Activated effector memory CD4-positive, alpha-beta T cell treated with Interleukin-2 at 50 U/mL for 16 hours (primary cell): ENCODE measurements at places on chromosomes 3 and 15.

DNA sequence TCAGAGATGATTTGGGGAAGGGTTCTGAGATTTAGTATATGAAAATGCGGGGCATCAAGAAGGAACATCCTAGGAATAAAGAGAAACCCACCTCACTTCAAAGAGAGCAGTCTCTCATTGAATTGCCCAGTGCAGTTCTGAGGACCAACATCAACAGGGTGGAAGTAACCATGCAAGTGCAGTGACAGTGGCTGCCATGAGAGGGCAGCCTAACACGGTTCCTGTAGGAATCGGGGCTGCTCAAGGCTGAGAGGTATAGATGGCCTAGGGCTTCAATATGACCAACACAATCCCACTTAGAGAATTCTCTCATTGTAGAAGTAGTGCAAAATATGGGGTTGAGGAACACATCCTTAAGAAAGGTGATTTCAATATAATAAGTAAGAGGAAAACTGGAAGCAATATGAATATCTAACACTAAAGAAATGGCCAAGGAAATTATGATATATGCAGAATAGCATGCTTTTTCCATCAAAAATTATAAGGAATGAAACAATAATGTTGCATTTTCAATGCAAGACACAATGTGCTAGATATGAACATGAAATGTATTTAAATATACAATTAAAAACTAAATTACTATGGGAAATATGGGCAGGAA lies 51.1 kb upstream of the ARRDC4 start:
- DNase-seq = no peak

GRCh38 chr15:32852771-32853170 lies 135.0 kb downstream of the GREM1 start:
- no peak for DNase-seq

GRCh38 chr15:48544778-48545177 lies 100.7 kb downstream of the FBN1 start:
- no peak for DNase-seq

GRCh38 chr3:36763850-36764703 lies at the start of gene DCLK3:
Gene DCLK3 (minus strand): TSS chr3:36764553. CDS start chr3:36764263, 290 bp downstream.
- DNase-seq = no peak

DNA sequence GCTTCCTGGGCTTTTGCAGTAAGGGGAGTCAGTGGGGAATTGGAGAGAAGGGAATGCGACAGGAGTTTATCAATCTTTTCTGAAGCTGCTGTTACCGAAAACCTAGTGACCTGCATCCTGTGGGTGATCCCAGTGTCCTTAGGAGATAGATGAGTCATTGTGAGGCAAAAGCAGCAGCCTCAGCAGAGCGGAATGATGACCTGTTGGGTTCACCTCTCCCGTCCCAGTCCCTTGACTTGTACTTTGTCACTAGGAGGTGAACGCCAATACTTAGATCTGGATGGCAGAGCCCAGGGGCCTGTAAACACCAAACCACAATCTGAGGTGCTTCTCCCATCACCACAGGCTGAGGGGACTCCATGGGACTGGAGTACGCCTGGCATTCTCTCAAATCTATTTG lies 17.9 kb downstream of the CDAN1 start:
- no peak for DNase-seq

DNA sequence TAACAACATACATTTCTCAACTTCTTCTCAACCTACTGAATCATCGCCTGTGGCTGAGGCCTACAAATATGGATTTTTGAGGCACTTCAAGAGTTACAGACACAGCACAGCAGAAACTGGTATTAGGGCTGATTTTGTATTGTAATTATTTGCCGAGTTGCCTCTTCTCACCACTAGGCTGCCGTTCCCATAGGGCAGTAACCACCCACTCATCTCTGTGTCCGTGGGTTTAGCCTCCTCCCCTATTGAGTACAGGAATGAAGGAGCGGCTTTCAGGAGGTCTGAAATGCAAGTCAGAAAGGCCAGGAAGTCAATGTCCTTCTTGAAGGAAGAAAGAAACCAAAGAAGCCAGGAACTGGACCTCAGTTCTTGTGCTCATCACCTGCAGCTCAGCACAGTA lies 220.8 kb downstream of the MTHFS start:
- no peak for DNase-seq

DNA sequence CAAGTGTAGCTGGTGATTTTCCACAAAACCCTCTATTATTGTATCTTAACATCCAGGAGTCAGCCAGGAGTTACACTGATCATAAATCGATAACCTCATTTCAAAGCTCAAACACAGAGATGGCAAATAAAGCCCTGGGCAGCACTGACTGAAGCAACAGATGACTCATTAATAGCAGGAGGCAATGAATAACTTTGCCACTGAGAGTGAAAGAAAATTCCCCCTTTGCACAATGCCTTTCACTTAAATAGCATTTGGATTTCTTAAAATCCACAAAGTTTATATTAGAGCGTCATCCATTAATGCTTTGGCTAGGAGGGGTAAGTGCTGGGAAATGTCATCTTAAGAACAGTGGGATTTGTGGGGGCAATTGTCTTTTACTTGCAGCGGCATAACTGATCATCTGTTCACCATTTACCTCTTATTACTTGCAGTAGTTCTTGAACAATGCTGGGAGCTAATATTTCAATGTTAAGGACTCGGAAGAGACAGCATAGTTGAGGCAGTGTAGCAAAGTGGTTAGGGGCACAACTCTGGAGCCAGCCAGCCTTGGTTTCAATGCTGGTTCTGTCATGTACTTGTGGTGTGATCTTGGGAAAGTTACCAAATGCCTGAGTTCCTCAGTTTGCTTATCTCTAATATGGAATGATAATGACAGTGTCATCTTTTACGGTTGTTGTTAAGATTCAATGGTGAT lies 630.4 kb upstream of the TBL1XR1 start:
- DNase-seq = no peak

- no peak for DNase-seq
Measured at GRCh38 chr3:193780810-193781478, 187.9 kb downstream of the OPA1 start.

DNA sequence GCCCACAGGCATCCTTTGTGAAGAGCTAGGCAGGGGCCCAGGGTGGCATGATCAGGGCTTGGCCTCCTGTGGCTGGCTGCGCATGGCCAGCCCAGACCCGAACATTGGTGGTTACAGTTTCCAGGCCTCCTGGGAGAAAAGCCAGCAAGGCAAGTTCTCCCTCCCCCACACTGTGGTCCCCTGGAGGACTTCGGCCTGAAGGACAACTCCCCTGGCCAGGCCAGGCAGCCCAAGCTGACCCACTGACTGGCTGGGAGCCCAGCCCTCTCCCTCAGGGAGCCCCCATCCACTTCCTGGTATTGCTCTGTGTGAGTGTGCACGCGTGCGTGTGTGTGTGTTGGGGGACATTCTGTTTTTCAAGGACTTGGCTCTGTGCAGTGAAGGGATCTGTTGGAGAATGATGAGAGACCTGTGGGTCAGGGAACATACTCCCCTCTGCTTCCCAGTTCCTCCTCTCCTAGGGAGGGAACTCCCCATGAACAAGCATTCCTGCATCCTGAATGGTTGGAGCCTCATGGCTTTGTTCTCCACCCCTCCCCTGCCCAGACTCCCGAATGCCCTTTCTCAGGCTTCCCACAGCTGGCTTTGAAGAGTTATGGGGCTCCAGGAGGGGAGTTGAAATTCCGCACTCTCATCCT lies 29.5 kb downstream of the CORO2B start:
- no peak for DNase-seq

- no peak for DNase-seq
Measured at GRCh38 chr3:177746337-177746933, 549.2 kb upstream of the TBL1XR1 start.

DNA sequence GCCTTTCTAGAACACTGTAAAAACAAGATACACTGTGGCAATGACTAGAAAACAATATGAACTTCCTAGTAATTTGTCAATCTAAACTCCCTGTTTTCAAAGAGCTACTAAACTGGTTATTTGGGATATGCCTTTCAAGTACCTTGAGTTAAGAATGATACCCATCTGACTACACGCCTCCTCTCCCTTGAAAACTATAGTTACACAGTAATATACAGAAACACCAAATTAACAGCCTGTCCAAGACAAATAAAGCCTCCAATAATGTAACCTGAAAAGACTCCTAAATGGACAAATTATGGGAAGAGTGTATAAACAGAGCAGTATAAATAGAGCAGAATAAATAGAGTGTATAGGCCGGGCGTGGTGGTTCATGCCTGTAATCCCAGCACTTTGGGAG lies 70.1 kb downstream of the SMARCC1 start:
- DNase-seq = no peak

DNA sequence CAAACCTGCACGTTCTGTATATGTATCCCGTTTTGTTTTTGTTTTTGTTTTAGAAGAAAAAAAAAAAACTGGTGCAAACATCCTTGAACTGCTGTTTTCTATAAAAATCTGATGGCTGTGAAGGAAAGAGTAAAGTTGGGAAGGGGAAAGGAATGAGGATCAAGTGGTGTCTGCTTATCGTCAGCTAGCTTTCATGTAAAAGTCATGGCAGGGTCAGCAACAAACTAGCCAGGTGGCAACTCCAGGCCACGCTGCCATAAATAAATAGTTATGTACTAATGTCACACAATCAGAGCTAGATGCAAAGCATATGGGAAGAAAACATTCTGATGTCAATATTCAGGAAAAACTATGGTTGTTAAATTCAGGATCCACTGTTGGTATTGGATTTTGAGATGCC lies 2.3 kb upstream of the CDIN1 start:
- no peak for DNase-seq

GRCh38 chr15:39404767-39405181 lies 176.1 kb upstream of the THBS1 start:
- DNase-seq = no peak

GRCh38 chr3:196620161-196620604 lies 19.3 kb upstream of the NRROS start:
- no peak for DNase-seq

DNA sequence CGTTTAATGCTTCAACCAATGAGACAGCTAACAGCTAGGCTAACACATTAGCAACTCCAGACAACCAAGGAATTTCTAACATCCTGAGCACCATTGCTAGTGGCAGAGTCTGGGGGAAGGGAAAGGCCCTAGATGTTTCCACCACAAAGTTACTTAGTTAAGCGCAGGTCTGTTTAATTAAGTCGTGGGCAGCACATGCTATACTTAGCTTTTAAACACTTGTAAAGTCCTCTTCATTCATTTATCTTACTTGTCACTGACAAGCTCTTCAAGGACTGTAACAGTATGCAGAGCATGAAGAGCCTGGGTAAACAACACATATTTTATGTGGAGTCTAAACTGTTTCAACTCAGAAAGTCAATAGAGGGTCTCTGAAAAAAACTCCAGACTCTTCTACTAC lies 221.1 kb upstream of the WNT5A start:
- no peak for DNase-seq

DNA sequence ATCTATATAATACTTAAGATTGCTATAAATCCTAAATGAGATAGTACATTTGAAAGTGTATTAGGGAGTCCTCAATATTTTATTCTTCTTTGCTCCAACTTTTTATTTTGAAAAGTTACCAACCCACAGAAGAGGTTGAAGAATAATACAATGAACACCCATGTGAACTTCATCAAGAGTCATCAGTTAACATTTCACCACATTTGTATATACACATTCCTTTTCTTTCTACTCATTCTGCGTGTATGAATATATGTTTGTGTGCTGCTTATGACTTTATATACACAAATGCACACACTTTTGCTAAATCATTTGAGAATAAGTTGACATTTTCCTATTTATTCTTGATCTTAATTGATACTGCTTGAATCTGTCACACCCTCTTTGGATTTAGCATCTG lies 193.3 kb upstream of the CGNL1 start:
- DNase-seq = no peak
